ENCODE measurements at places on chromosomes 5 and 9. TPM values are rescaled to one million over a fixed set of nuclear protein-coding genes. Genes with fewer than 3 reads are reported as not detected.
A peak's percentile ranks its signal among the peaks of the same experiment; 100 is the strongest.

DNA sequence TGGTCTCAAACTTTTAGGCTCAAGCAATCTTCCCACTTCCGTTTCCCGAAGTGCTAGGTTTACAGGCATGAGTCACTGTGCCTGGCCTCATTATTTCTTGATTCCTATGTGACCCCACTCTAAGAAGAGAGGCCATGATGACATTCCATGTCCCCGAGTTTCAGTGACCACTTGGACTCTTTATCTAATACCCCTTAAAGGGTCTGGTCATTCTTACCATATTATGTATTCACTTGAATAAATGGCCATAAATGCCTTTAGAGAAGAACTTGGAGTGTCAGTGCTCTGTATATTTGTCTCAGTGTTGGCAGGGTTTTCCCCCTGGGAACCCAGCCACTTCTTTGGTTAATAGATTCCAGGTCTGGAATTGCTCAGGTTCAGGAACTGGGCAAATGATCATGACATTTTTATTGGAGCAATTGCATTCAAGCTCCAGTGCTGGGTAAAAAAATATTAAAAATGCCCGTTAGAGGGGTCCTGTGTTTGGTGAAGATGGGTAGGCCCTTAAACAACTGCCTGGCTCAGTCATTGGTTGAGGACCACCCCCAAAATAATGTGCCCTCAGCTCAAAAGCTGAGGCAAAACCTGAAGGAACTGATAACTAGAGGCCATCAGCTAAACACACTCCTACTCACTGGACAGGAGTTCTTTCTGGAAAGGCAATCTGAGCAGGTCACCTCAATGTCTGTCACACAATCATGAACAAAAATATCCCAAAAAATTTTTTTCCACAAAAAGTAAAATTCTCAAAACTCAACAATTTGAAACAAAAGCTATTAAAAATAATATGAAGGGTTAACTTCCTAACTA lies 186.6 kb upstream of the ZNF608 start:
- H3K4me1 ChIP-seq = peaks cover 3% of the 10 kb centered on the region
- no peak overlapping the region for H3K27ac ChIP-seq
- H3K4me3 ChIP-seq = no peak overlapping the region

GRCh38 chr9:16154521-16155078 lies 601.8 kb downstream of the CCDC171 start:
- peak overlapping the region; percentile 56 for H3K27ac ChIP-seq
- H3K4me1 ChIP-seq = peaks cover 19% of the 10 kb centered on the region
- H3K27me3 ChIP-seq = peaks cover 7% of the 10 kb centered on the region
- peak; percentile 77 for DNase-seq
- H3K36me3 ChIP-seq = no peaks in the 10 kb centered on the region

DNA sequence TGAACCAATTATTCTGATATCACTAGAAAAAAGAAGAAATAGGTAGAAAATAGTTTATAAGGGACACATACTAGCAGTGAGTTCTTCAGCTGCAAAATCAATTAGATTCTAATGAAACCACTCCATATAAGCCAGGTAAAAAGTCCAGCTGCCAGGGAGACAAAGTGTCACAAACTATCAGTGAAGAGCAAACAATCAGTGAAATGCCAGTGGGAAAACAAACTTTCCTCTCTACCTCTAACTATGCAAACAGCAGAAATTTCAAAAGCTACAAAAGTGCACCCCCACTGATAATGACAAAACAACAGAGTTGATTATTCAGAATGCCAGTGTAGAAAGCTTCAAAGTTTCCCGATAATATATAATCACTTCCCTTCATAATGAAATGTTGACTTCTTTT lies 637.2 kb upstream of the ITGA1 start:
- H3K4me3 ChIP-seq = no peak overlapping the region
- H3K27me3 ChIP-seq = no peaks in the 10 kb centered on the region
- H3K4me1 ChIP-seq = no peaks in the 10 kb centered on the region
- DNase-seq = no peak
- no peak overlapping the region for H3K27ac ChIP-seq
- no peaks in the 10 kb centered on the region for H3K36me3 ChIP-seq

GRCh38 chr5:169098331-169099121 lies 202.4 kb downstream of the SLIT3 start:
- H3K4me3 ChIP-seq = no peak overlapping the region
- no peak overlapping the region for H3K27ac ChIP-seq
- H3K27me3 ChIP-seq = no peaks in the 10 kb centered on the region

DNA sequence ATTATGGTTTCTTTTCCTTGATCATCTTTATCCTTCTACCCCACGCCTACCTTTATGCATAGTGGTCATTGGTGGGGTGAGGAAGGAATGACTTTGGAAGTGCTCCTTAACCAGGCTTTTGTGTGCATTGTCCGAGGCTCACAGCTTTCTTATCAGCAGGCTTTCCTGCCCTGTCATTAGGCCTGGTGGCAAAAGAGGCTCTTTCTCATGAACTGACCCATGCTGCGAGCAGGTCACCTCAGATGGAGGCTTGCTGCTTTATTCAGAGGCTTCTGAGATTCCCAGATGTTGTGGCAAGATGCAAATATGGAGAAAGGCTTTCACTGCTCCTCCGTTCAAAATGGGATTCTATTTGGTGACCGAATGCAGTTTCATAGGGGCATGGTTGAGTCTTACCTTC lies 57.4 kb upstream of the DMRTA1 start:
- H3K36me3 ChIP-seq = no peaks in the 10 kb centered on the region
- no peak for DNase-seq
- H3K27ac ChIP-seq = no peak overlapping the region
- no peaks in the 10 kb centered on the region for H3K4me1 ChIP-seq
- H3K4me3 ChIP-seq = no peak overlapping the region

- H3K27ac ChIP-seq = no peak overlapping the region
- H3K4me3 ChIP-seq = no peak overlapping the region
- no peak for DNase-seq
- H3K4me1 ChIP-seq = peaks cover 14% of the 10 kb centered on the region
Measured at GRCh38 chr5:150349681-150350275, 7.7 kb upstream of the TCOF1 start.

DNA sequence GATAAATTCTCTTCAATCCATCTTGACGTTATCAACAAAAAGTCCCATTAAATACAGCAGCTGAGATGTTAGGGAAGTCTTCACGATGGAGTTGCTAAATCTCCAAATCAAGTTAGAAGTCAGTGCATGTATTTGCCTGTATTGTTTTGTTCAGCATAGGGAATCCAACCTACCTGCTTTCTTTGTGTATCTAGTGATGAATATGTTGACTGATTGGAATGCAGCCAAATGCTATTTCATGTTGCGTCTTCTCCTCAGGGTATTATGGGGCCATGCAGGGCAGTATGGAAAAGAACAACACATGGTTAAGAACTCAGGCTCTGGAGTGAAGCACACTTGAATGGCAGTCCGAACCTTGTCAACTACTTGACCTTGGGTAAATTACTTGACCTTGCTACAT lies 529.5 kb upstream of the ZNF462 start:
- no peak for DNase-seq

DNA sequence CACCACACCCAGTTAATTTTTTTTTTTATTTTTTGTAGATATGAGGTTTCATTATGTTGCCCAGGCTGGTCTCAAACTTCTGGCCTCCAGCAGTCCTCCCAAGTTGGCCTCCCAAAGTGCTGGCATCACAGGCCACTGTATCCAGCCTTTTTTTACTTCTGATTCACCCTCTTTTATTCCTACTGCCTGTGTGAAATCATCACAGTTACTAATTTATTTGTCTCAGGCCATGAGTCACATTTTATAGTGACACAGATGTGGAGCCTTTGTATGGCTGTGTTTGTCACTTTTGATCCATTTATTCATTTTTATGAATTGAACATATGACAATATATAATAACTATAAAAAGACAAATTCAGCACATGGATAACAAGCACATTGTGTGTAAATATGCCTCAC lies 67.1 kb upstream of the SNX2 start:
- DNase-seq = no peak
- H3K27me3 ChIP-seq = peaks cover 2% of the 10 kb centered on the region
- no peaks in the 10 kb centered on the region for H3K4me1 ChIP-seq
- H3K27ac ChIP-seq = no peak overlapping the region
- H3K4me3 ChIP-seq = no peak overlapping the region
- H3K36me3 ChIP-seq = no peaks in the 10 kb centered on the region

GRCh38 chr5:72836810-72837209 lies 20.3 kb downstream of the TNPO1 start:
- peaks cover 12% of the 10 kb centered on the region for H3K27me3 ChIP-seq
- no peaks in the 10 kb centered on the region for H3K4me1 ChIP-seq
- H3K4me3 ChIP-seq = no peak overlapping the region
- H3K27ac ChIP-seq = no peak overlapping the region
- H3K36me3 ChIP-seq = peaks cover 2% of the 10 kb centered on the region

DNA sequence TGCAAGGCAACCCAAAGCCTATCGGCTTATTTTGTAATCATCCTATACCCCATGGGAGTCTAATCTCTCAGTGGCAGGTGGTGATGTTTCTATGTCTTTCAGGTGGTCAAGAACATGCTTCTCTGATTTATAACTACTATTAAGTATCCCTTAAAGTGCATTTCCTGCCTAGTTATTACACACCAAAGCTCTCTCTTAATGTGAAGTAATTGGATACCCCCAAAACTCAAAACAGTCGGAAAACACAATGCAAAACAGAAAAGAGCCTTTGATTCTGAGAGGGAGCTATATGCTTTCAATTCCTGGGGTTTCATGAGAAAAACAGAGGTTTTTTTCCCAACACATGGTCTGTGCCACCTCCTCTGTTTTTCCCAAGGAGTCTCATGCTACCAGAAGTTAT lies 416.4 kb downstream of the CSNK1G3 start:
- no peaks in the 10 kb centered on the region for H3K27me3 ChIP-seq
- no peak overlapping the region for H3K4me3 ChIP-seq
- no peak overlapping the region for H3K27ac ChIP-seq
- H3K36me3 ChIP-seq = no peaks in the 10 kb centered on the region

DNA sequence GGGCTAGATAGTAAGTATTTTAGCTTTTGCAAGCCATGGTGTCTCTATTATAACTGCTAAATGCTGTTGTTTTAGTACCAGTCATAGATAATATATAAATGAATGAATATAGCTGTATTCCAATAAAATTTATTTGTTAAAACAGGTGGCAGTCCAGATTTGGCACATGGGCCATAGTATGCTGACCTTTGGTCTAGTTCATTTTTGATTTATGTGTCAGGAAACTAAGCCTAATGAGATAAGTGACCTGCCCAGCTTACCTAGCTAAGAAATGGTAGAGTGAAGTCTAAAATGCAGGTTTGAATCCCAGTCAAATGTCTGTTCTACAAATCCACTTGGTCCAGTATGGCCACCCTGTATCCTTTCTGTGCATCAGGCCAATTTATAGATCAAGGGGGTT lies 139.3 kb downstream of the ALDH1A1 start:
- peaks cover 3% of the 10 kb centered on the region for H3K27me3 ChIP-seq
- H3K4me1 ChIP-seq = no peaks in the 10 kb centered on the region
- H3K27ac ChIP-seq = no peak overlapping the region
- no peak overlapping the region for H3K4me3 ChIP-seq

DNA sequence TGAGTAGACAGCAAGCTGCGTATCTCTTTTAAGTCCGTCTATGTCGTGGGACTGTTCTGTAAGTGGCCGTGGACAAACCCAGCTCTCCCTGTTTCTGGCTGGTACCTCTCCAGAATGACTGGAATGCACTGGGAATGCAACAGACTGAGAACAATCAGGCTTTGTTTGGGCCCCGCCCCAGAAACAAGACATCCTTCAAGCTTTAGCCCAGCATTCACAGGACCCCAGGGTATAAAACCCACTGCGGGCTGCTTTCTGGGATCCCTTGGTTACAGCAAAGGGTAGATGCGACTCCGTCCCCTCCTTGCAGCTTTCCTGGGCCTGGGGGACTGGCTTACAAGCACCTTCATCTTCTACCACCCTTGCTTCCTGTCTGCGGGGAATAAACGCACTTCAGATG lies 45.6 kb upstream of the SPTLC1 start:
- H3K27ac ChIP-seq = no peak overlapping the region
- peaks cover 3% of the 10 kb centered on the region for H3K36me3 ChIP-seq
- H3K4me3 ChIP-seq = no peak overlapping the region

- H3K27ac ChIP-seq = no peak overlapping the region
- no peaks in the 10 kb centered on the region for H3K27me3 ChIP-seq
- H3K4me3 ChIP-seq = no peak overlapping the region
- DNase-seq = no peak
- no peaks in the 10 kb centered on the region for H3K36me3 ChIP-seq
- H3K4me1 ChIP-seq = no peaks in the 10 kb centered on the region
Measured at GRCh38 chr5:158529454-158529853, 570.3 kb downstream of the EBF1 start.

- no peak overlapping the region for H3K27ac ChIP-seq
- H3K4me1 ChIP-seq = no peaks in the 10 kb centered on the region
- peaks cover 34% of the 10 kb centered on the region for H3K27me3 ChIP-seq
- no peak for DNase-seq
- no peaks in the 10 kb centered on the region for H3K36me3 ChIP-seq
Measured at GRCh38 chr5:133653760-133654049, 41.4 kb upstream of the FSTL4 start.

DNA sequence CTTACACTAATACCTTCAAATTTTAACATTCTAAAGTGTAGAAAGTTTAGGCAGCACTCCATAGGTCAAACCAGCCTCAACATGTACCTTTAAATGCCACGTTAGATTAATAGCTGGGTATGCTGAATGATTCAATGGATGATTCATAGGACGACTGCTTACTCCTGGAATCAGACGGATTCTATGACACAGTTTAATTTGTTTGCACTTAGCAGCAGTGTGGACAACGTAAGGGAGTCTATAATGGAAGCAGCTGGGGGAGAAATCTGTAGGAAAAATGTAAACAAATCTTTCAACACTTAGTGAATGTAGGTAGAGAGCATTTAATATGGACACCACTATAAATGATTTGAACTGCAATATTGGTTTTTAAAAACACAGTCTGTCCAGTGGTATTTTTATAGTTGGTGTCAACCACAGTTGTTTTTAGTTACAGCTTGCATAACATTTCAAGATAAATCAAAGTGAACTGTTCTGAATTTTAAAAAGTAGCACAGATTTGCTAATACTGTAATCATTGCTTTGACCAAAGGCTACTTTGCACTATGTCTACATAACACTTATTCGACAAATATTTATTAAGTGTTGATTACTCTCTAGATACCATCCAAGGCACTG lies 701.5 kb upstream of the MEF2C start:
- no peaks in the 10 kb centered on the region for H3K4me1 ChIP-seq
- no peak for DNase-seq
- H3K36me3 ChIP-seq = no peaks in the 10 kb centered on the region
- no peaks in the 10 kb centered on the region for H3K27me3 ChIP-seq
- no peak overlapping the region for H3K27ac ChIP-seq
- no peak overlapping the region for H3K4me3 ChIP-seq

The RFESD gene
- total RNA-seq = 5.0 TPM

The OBP2B gene
- total RNA-seq = not detected

The NIPAL4 gene
- total RNA-seq = not detected

The LCN10 gene
- total RNA-seq = 1.00 TPM

The KLHL9 gene
- total RNA-seq = 27.9 TPM

The MLANA gene
- not detected for total RNA-seq
